ENCODE measurements at places on chromosomes 2 and 18.

DNA sequence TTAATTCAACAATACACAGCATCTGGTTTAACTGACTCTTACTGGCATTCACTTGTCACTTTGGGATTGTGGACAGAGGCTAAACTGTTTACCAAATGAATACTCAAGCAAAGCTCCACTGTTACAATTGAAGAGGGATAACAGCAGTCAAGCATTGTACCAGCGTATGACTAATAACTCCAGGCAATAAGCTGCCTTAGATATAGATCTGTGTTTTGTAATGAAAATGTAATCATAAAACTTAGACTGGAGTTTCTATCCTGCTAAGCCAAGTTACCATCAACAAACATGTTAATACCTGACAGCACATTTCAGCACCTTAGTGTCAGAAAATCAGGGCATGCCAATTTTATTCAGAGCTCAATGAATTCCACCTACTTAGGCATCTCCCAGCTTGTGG is 889.5 kb downstream of the EPHA4 start:
- no peak for DNase-seq

DNA sequence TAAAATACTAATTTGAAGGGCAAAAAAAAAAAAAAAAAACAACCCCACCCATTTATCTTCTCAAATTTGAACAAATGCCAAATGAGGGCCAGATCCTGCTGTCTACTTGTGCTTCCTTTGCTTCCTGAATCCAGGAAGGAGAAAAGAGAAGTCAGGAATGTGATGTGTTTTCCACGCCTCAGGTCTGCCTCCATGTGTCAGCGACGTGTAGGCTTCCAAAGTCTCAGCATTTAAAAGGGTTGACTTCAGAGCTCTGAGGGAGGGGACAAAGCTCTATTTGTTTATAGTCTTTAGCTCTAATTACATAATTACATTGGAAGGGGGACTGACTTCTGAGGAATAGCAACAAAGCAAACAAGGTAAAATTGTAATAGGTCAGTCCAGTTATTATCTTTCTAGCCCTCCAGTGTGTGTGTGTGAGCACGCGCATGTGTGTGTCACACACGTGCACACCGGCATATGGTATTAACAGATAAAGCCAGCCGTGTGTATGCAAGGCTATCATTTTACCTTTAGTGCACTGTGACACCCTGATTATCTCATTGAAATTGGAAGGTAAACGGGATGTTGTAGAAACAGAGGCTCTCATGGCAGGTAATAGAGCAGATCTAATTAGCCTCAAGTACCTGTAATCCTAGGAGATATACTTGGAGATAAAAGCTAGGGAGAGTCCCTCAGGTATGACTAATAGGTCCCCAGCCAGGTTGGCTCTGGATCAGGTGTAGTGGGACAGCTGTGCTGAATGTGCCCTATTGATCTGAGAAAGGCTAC is 911.4 kb upstream of the ZEB2 start:
- no peak for DNase-seq

DNA sequence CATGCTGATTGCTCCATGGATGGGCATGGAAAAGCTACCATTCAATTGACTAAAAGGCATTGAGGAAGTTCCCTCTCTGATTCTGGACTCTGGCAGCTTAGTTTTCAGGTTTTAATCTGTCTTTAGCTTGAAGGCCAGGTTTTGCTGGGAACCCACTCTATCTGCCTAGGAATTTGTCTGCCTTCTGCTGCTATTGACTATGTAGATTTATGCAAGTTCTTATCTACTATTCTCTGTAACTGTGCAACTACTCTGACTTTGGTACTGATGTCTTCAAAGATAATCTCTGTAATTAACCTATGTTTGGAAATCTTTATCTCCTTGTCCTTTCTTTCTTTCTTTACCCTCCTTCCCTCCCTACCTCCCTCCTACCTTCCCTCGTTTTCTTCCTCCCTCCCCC is 178.8 kb downstream of the DSEL start:
- no peak for DNase-seq

GRCh38 chr18:24086082-24086481 is 52.8 kb upstream of the CABYR start:
- DNase-seq: no peak

GRCh38 chr2:232532419-232532818 is 6.5 kb downstream of the CHRND start:
- no peak for DNase-seq

DNA sequence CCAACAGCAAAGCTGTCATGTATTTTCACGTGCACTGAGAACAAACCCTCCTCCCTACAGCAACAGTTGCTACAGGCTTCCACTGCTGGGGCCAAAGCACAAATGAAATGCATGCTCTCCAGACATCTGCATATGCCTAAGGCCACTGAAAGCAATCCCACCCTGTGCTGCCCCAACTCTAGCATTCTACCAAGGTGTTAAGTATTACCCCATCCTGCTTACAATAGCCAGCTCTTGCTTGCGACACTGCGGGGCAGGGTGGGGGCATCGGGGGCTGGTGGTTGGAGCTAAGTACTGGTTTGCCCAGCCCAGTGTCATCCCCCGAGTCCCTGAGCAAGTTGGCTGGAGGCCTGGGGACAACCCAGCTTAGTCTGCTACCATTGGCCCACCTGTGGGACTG is 742.5 kb downstream of the TDRD15 start:
- no peak for DNase-seq

DNA sequence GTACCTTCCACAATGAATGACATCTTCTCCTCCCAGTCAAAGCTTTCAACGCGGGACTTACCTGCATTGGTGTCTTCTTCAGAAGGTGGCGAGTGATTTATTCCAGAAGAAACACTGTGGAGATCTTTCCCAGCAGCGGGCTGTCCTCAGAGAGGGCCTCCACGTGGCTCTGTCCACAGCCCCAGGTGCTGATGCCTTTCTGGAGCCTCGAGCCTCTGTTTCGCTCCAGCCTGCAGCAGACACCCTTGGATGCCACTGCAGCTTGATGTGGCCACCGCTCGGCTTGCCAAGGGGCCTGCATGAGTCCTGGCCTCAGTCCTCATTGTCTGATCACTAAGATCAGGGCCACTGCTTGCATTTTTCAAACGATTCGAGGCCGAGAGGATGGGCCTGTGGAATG is 46.6 kb upstream of the GALR1 start:
- DNase-seq: no peak

All from activated naive CD4-positive, alpha-beta T cell treated with anti-CD3 and anti-CD28 coated beads, Interleukin-2, amount 10 ng/mL, durations not matched to agents 7 days and 5 days (primary cell).